ENCODE measurements at places on chromosomes 6 and 20.

DNA sequence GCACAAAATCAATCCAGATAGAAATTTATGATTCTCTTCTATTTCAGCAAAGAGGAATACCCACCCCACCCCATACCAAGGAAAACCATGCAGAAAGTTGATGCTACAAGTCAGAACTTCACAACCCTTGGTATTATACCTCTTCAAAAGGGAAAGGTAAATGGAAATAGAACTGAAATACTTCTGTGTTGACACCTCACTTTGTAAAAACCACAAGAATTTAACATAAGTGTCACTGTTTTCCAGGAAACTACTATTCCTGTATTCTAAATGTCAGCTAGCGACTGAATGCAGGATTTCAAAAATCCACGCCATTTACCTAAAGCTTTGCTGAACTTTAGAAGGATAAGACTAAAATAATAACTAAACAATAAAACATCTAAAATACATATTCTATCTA is 3.6 kb downstream of the CPNE1 start:
- DNase-seq, result no peak

GRCh38 chr20:1724901-1725300 is 67.3 kb upstream of the SIRPG start:
- DNase-seq, result no peak

GRCh38 chr20:5657876-5658200 is 92.4 kb upstream of the SHLD1 start:
- no peak for DNase-seq

GRCh38 chr6:49743429-49743828 is 759 bp downstream of the CRISP3 start:
- no peak for DNase-seq

- DNase-seq, result no peak
These were observed 101.8 kb downstream of the PHACTR1 start for GRCh38 chr6:12818324-12818723.

- DNase-seq, result no peak
These were observed 32.3 kb upstream of the PLCB4 start for GRCh38 chr20:9036593-9036992.

GRCh38 chr6:164014346-164015087 is 600.0 kb downstream of the QKI start:
- no peak for DNase-seq

Measured in stimulated activated CD4-positive, alpha-beta T cell treated with anti-CD3 and anti-CD28 coated beads, Interleukin-15, amount 100 ng/mL, for 24 hours (primary cell).